GM04504 (cell line): ENCODE measurements at places on chromosomes 12 and 14.
A peak's percentile ranks its signal among the peaks of the same experiment; 100 is the strongest.

- no peak for DNase-seq
Measured at GRCh38 chr12:12436831-12437345, 80.0 kb downstream of the BORCS5 start.

GRCh38 chr14:98803196-98803595 is 468.8 kb downstream of the BCL11B start:
- no peak for DNase-seq

- no peak for DNase-seq
Measured at GRCh38 chr12:94157181-94157580, 8.8 kb downstream of the PLXNC1 start.

DNA sequence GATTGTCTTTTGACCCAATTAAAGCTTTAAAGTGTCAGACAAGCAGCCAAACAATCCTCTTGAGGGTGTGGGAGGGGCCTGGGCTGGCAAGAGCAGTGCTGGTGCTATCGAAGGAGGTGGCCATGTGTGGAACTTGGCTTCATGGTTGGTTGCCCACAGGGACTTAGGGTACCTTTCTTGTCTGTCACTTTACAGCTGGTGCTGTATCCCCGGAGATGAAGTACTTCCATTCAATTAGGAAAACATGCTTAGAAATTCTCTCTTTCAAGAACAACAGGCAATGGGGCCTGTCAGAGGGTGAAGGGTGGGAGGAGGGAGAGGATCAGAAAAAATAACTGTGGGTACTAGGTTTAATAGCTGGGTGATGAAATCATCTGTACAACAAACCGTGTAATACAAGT is 86.5 kb downstream of the DAAM1 start:
- DNase-seq: no peak

DNA sequence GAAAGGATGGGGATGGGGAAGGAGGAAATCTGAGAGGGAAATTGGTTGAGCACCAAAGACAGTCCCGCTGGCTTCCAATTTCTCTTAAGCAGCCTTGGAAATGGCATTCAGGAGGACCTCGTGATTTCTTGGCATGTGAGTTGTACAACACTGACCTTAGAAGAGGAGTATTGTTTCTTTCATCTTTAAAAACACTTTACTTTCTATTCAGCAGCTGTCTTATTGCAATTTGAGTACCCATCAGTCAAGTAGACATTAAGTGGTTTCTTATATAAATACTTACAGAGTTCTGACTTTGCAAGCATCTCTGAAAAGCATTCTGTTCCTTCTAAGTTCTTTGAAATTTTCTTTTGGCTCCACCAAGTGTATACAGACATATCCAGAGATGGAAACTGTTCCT is 83.2 kb downstream of the LMNTD1 start:
- DNase-seq: no peak

GRCh38 chr12:55019784-55020183 is at the start of gene NEUROD4:
Gene NEUROD4 (plus strand): TSS chr12:55019974. CDS start chr12:55026440, 6,466 bp downstream.
- peak; percentile 21 for DNase-seq

- peak; percentile 30 for DNase-seq
Measured at GRCh38 chr12:47317175-47317915, 237.6 kb upstream of the AMIGO2 start.

DNA sequence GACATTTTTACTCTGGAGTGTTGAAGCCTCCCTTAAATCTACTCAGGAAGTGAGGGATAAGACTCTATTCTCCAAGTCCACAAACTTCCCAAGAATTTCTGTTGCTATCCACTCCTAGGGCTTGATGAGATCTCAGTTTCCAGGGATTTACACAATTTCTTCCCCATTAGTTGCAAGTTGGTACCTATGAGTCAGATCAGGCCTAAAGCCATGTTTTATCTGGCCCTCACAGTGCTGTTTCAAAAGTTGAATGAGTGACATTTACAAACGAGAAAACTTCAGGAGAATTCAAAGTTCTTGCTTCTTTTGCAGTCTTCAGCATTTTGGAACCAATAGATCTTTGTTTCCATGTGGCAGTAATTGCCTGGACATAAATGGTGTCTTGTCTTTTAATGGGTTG is 156.4 kb upstream of the SYT10 start:
- no peak for DNase-seq

GRCh38 chr12:26227361-26227745 is 32.0 kb downstream of the SSPN start:
- no peak for DNase-seq

- no peak for DNase-seq
Measured at GRCh38 chr12:119713551-119714031, 45.7 kb downstream of the PRKAB1 start.

GRCh38 chr12:105659355-105660075 is 329.0 kb downstream of the C12orf75 start:
- no peak for DNase-seq

DNA sequence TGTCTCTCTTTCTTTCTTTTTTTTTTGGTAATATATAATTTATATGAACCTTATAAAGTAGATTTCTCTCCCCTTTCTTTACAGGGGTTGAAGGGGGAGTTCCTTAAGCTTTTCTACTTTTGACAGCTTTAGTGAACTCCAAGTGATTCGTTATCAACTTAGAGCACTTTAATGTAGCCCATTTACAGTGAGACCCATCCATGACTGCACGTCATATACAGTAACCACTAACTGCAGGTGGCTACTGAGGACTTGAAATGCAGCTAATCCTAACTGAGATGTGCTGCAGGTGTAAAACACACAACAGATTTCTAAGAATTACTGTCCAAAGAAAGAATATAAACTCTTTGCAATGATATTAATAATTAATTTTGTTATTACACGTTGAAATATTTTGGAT is 582 bp downstream of the LRRIQ1 start:
- DNase-seq: no peak

- DNase-seq: no peak
Measured at GRCh38 chr14:87489196-87489819, 503.7 kb downstream of the GALC start.

GRCh38 chr12:100266585-100266834 is 369 bp downstream of the DEPDC4 start:
- no peak for DNase-seq
